Activated T-helper 2 cell treated with anti-CD3 and anti-CD28 coated beads, Interferon-gamma antibody, Interleukin-2, Interleukin-4, amounts not matched to agents 10 μg/mL and 5 μg/mL and 100 μg/mL, durations not matched to agents 14 hours and 24 hours and 36 hours (primary cell): ENCODE measurements at places on chromosomes 16 and 17. TPM values are rescaled to one million over a fixed set of nuclear protein-coding genes. Genes with fewer than 3 reads are reported as not detected.

GRCh38 chr16:68739964-68740627, 3.0 kb downstream of the CDH1 start:
- no peak for DNase-seq

DNA sequence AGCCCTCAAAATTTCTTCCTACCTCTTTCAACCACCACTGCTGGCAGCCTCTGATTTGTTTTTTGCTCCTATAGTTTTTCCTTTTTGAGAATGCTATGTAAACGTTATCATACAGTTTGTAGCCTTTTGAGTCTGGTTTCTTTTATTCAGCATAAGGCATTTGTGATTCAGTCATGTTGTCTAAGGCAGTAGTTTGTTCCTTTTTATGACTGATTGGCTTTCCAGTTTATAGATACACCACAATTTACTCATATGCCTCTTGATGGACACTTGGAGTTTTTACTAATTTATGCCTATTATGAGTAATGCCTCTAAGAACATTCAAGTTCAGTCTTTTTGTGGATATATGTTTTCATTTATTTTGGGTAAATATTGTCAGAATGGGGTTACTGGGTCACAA, 136.6 kb downstream of the CHD9 start:
- no peak for DNase-seq

DNA sequence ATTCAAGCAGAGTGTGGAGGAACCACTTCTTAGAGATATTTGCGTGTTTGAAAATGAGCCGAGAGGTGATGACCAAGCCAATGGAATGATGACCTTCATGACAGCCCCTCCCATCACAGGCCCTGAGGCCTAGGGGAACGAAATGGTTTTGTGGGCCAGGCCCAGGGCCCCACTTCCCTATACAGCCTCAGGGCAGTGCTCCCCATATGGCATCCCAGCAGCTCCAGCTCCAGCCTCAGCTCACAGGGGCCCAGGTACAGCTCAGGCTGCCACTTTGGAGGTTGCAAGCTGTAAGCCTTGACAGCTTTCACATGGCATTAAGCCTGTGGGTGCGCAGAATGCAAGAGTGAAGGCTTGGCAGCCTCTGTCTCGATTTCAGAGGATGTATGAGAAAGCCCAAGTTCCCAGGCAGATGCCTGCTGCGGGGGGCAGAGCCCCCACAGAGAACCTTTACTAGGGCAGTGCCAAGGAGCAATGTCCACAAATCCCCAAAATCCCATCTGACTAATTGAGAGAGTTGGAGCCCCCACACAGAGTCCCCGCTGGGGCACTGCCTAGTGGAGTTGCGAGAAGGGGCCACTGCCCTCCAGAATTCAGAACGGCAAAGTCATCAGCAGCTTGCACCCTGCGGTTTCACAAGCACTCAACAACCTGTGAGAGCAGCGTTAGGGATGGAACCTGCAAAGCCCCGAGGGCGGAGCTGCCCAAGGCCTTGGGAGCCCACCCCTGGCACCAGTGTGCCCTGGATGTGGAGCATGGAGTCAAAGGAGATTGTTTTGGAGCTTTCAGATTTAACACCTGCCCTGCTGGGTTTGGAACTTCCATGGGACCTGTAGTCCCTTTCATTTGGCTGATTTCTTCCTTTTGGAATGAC, 21.2 kb downstream of the CHMP6 start:
- DNase-seq = no peak

The KRTAP4-6 gene
- total RNA-seq = not detected in 2 replicates
